ENCODE measurements at places on chromosomes 6 and 20.

DNA sequence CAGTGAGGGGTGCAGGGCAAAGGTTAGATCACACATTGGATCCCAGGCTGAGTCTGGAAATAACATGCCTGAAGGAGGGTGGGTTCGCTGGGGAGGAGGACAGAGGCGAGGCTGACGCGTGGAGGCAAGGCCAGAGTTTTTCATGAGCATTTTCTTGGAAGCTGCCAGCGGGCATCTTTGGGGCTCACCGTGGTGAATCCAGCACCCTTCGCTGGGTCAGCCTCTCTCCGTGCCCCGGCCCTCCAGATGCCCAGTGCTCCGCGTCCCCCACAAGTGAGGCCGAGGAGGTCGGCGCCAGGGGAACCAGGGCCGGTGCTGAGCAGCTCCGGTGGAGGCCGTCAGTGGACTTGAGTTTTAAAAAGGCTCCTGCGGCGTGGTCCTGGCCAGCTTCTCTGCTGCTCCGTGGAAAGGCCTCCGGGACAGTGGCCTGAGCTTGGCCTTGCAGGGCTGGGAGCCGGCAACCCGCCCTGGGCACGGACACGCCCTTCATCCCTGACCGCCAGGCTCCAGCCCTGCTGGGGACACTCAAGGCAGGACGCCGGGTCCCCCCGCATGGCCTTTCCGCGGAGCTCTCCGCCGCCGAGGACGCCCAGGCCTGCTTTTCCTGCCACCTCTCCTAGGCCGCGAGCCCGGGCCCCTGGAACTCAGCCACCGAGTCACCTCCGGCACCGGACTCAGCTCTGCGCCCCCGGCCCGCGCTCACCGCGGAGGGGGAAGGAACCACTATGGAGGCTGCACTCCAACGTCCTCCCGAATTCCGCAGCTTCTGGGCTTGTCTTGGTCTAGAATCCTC, 114.3 kb downstream of the THBS2 start:
- no peak for DNase-seq

GRCh38 chr6:6411115-6411514, 90.7 kb upstream of the F13A1 start:
- DNase-seq, result no peak

DNA sequence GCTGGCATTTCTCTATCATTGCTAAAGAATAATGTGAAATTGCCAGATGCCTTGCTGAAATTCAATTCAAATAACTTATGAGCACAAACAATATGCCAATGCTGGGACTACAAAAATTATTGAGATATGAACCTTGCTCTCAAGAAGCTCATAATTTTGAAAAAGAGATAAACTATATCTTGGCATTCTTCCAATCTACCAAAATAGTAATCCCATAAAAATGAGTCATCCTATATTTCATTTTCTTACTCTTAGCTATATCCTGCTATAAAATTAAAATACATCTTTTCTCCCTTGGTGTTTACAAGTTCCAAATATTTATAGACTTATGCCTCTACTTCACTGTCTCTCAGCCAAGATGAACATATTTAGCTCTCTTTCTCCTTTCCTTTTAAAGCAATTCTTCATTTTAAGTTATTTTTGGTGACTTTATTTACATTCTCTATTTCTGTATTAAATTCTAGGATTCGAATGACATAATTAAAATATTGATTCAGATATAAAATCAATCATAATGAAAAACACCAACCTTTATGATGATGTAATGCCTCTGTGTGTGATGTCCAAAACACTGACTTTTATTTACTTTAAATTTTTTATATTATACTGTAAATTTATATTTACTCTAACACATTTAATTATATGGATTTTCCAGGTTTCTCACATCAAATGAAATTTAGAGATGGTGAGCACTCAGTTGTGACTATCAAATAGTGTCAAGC, 152.6 kb downstream of the CDK19 start:
- no peak for DNase-seq

DNA sequence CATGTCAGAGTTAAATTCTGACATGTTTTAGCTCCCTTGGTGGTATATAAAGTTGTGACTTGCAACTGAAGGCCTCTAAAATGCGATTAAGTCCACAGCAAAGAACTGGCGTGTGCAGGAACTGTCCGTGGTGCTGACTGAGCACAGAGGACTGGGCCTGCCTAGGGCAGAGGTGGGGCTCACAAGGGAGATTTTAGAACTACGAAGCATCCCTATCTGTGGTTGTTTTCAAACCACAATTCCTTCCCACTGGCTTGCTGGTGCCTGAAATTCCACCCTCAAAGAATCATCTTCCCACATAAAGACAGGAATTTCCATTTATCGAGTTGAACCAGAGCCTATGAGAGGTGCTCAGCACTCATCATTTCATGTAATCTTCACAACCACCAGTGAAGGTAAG, 30.1 kb downstream of the RIMS4 start:
- DNase-seq, result peak; percentile 72

GRCh38 chr20:62761759-62762131, 34.5 kb upstream of the MRGBP start:
- DNase-seq, result no peak

Data from kidney (tissue), 22 donors.